ENCODE measurements at places on chromosomes 12 and 14. TPM values are rescaled to one million over a fixed set of nuclear protein-coding genes. Genes with fewer than 3 reads are reported as not detected.

DNA sequence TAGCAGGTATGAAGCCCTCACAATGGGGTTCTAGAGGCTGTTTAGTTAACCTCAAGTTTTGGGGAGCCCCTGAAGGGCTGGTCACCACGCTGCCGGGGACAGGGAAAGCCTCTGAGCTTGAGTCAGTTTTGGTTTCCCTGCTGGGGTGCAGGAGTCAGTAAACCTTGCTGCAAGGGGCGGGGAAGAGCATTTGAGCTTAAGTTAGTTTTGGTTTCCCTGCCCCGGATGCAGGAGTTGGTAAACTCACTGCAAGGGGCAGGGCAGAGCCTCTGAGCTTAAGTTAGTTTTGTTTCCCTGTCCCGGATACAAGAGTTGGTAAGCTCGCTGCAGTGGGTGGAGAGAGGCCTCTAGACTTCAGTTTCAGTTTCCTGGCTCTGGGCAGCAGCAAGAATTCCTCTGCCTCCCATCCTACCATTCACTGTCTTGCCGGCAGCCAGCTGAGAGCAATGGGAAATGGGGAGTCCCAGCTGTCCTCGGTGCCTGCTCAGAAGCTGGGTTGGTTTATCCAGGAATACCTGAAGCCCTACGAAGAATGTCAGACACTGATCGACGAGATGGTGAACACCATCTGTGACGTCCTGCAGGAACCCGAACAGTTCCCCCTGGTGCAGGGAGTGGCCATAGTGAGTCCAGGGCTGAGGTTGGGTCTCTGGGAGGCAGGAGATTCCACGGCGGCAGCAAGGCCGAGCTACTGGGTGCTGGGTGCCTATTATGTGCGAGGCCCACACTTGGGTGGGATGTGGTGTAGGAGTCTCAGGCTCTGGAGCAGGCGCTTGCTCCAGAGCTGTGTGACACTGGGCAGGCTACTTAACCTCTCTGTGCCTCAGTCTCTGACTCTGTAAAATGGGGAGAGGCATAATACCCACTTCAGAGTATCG lies at the start of gene OAS2:
OAS2 (plus strand) TSS at position 357 of the 878 bp plus-strand sequence; CDS start at position 447, 90 bp downstream.
- peak; percentile 94 for DNase-seq

DNA sequence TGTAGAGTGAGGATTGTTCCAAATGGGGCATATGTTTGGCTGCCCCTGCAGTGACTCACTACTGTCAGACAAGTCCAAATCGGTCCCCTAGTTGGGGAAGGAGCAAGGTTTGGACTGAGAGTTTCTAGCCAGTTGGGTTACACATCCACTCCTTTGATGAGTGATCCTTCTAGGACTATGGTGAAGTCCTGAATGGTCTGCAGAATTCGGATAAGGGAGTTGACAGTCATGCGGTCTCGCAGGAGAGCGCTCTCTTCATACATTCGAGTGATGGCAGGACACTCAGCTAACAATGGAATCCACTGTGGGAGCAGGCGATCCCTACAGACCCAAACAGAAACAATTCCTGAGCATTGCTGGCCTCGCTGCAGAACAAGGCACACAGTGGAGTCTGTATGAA lies 61.5 kb upstream of the SINHCAF start:
- DNase-seq = no peak

- no peak for DNase-seq
Measured at GRCh38 chr14:68322940-68323620, 469.8 kb downstream of the ZFP36L1 start.

IFT43 gene
- 5.3 TPM for total RNA-seq

DNA sequence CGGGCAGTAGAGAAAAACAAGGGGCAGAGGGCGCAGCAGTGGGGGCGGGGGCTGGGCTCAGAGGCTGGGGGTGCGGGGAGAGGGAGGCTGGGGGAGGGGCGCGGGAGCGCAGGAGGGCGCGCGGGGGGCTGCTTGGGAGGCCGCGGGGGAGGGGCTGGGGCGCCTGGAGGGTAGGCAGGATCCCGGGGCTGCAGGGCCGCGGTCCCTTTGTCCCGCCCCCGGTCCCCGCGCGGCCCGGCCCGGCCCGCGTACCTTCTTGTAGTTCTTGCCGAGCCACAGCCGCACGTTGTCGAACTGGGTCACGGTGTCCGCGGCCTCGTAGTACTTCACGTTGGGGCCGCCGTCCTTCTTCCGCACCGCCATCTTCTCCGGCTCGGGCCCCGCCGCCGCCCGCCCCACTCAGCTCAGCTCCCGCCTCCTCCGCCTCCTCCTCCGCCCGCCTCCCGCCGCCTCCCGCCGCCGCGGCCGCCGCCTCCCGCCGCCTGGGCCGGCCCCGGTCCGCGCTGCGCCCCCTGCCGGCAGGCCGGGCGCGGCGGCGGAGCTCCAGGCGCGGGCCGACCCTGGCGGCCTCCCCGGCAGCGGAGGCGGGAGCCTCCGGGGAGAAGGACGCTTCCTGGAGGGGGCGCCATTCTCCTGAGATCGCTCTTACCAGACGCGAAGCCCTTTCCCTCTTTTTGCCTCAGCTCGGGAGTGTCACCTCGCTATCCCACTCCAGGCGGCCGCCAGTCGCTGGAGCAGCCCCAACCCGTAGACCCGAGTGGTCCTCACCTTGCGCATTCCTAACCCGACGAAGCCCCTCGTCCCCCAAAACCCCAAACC lies at the start of gene SMARCC2:
SMARCC2 (minus strand) TSS at position 385 of the 819 bp plus-strand sequence; CDS start at position 363, 22 bp downstream.
- DNase-seq = peak; percentile 90

GPR84 gene
- 0.57 TPM for total RNA-seq

DNA sequence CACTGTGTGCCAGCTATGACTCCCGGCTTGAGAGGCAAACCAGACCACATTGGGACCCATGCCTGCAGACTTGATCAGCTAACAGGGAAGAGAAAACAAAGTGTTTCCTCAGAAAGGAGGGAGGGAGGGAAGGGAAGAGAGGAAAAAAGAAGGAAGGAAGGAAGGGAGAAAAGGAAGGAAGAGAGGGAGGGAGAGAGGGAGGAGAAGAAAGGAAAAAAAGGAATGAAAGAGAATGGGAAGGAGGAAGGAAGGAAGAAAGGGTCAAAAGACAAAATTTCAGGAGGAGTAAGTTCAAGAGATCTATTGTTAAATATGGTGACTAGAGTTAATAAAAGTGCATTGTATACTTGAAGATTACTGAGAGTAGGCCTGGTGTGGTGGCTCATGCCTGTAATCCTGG lies 18.9 kb downstream of the FIGNL2 start:
- no peak for DNase-seq

DNA sequence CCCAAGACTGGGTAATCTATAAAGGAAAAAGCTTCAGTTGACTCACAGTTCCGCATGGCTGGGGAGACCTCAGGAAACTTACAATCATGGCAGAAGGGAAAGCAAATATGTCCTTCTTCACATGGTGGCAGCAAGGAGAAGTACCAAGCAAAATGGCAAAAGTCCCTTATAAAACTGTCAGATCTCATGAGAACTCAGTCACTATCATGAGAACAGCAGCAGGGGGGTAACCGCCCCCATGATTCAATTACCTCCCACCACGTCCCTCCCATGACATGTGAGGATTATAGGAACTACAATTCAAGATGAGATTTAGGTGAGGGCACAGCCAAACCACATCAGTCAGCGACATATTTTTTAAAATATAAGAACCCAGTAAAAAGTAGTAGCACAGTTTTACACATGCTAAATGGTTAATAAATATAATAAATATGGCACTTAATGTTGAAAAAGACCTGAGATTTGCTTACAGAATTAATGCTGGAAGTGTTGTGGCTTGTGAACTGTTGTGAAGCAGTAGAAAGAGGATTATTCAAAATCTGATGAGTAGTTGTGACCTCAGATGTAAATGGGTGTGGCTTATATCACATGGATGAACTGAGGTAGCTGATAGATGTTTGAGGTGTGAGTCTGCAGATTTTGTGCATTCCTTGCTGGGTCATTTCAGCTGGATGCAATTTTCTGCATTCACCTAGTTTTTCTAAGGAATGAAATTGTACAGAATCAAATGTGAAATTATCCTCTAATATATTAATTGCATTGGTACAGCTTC lies 46.9 kb upstream of the CHPT1 start:
- no peak for DNase-seq

ETFBKMT gene
- total RNA-seq = 1.4 TPM

DNA sequence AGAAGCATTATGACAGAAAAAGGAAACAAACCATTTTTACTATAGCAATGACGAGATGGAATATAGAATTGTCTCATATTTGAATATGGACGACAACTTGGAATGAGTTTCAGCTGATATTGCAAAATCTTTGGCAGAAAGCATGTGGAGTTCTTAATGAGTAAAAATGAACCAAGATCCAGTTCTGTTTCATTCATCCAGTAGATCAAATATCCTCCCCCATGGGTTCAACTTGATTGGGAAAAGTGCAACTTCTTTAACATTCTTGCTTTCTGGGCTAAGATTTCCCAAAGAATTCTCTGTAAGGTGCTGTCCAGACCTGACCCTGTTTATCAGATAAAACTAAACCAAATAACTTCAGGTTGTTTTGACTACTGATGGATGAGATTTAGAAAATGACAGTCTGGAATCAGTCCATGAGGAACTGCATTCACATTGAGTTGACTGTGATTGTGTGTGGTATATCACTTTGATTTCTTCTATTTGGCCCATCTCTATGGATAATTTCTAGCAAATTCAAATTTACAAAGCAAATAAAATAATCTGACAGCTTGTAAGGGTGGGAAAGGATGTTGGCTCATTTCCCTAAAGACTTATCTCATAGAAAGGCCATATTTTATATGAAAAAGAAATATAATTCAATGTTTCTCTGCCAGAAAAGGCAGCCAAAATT lies 267.4 kb downstream of the ADAMTS20 start:
- no peak for DNase-seq

- DNase-seq = no peak
Measured at GRCh38 chr12:9820281-9820930, 6.9 kb upstream of the KLRF1 start.

DNA sequence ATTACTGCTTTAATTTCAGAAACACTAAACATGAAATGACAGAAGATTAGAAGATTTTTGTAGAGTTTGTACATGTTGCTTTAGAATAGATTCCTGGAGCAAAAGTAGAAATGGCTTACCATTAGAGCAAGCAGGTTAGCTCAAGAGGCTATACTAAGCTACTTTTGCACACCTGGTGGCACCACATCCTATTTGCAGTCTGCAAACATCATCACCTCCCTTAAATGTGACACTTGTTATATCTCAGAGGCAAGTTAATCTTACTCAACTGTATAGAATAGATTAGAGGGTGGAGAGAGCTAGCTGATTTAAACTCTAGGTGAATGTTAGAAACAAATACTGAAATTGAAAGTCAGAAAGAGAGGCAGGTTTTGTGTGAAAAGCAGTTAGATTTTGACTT lies 30.7 kb upstream of the OR4E1 start:
- no peak for DNase-seq

SIRT4 gene
- 1.4 TPM for total RNA-seq

ZNF605 gene
- total RNA-seq = 9.6 TPM

DNA sequence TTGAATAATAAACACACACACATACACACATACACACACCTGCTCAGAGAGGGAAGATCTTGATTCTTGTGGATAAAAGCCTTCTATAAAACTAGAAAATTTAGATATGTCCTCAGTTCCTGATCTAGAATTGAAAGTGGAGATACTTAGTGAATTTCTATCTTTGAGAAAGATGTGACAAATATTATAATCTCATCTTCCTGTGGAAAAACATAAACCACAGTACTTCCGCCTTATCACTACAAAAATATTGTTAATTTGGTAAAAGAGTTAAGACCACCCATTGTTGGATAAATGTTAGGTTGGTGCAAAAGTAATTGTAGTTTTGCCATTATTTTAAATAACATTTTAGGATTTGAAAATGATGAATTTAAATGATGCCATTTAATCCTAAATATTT lies at the start of gene KLRK1:
KLRK1 (minus strand) TSS at position 138 of the 400 bp plus-strand sequence. CDS start 1,231 bp downstream, outside the sequence.
- DNase-seq = no peak

DNA sequence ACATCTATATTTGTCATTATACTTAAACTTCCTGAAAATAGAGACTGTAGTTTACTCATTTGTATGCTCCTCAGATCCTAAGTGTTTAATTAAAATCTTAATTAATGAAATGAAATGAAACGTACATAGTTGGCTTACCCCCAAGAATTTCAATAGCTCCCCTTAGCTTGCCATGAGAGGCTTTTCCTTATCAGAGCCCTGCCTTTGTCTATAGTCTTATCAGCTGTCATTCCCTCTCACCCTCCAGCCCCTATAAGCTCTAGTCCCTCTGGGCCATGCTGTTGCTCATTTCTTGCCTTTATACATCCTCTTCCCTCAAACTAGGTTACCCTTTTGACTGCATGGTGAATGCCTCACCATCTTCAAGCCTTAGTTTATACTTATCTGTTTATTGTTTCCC lies 1.1 kb upstream of the RTRAF start:
- DNase-seq = no peak

DNA sequence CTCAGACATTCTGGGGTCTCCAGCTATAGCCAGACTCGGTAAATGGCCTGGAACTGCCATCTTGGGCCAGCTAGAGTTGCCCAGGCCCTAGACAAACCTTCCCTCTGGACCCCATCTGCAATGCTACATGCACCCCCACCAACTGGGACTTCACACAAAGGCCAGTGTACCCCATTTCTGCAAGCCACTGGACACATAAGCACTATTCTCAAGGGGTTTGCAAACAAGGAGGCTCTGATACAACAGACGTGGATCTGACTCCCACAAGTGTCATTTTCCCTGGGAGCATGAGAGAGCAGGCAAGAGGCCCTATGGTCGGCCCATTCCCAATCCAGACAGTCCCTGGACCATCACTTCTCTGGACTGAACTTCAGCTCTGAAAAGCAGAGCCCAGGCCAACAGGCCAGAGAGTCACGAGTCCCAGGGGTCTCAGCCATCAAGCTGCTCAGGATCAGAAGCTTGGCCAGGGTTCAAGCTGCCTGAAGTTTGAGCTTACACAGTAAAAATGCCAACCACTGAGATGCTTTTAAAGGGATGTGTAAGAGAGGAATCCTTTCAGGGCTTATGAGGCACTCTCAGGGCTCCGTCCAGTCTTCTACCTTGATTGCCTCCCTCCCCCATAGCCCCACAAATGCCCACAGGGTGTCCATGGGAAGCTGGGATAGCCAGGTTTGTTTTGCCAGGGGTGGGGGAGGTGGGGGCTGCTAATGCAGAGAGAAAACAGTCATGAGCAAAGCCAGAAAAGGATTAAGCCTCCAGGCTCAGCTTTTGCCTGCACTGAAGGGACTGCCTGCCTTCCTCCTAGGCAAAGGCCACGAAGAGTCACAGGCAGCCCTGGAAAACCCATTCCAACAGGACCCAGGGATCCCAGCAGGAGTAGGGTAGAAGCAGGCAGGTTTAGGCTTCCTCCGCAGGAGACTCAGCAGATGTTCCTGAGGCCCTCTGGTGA lies 31.7 kb upstream of the PNMA1 start:
- DNase-seq = no peak

GRCh38 chr12:62808166-62808879 lies 126.6 kb downstream of the PPM1H start:
- DNase-seq = no peak
